HCT116 (cell line): ENCODE measurements at places on chromosomes 3 and 15. TPM values are rescaled to one million over a fixed set of nuclear protein-coding genes. Genes with fewer than 3 reads are reported as not detected.

Gene APOD
- 0.76 TPM for total RNA-seq

Gene PPM1L
- total RNA-seq, result 13.2 TPM

Gene GHSR
- total RNA-seq, result not detected

Gene IQCF2
- total RNA-seq, result not detected

Gene CKMT1A
- 21.6 TPM for total RNA-seq

Gene TUBGCP4
- 38.6 TPM for total RNA-seq

Gene PLSCR5
- not detected for total RNA-seq

Gene UNC13C
- total RNA-seq, result not detected

Gene RPL14
- total RNA-seq, result 2,938 TPM

Gene TERC
- total RNA-seq, result 47.0 TPM

Gene SCAANT1
- not detected for total RNA-seq
